ENCODE measurements at places on chromosomes 6 and 20. TPM values are rescaled to one million over a fixed set of nuclear protein-coding genes. Genes with fewer than 3 reads are reported as not detected.

GRCh38 chr6:163254341-163254835 lies 160.1 kb upstream of the QKI start:
- no peak for DNase-seq

- no peak for DNase-seq
These were observed 71.0 kb upstream of the FAM83B start for GRCh38 chr6:54775576-54775975.

DNA sequence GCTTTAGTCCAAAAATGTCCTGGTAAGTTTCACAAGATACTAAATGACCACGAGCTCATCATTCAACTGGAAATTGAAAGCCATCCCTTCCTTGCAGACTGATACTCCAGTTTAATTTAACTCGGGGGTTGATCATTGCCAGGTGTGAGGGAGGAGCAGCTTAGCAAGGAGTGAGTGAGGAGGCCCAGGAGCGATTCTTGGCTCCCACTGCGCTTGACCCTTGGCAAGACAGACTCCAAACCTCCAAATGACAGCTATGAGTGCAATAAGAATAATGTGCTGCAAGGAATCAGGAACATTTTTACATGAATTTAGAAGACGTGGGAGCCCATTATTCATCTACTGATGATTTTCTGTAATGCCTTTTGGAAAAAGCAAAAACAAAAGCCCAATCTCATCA lies 64.9 kb downstream of the LAMA4 start:
- no peak for DNase-seq

DNA sequence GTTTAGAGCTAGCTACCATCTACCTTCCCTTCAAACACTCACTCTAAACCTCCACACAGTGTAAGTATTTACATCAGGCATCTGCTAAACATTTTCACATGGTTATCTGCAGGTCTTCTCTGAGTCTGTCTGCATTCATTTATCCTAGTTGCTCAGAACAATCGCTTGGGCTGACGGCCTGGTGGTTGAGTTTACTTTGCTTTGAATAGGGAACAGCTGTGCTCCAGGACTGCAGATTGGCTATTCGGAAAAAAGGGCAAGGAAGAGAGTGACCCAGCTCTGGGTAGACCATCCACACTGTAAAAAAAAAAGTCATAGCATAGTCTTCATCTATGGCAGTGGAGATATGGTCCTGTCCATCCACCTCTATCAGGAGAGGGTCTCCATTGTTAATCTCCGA lies 115.3 kb upstream of the ESR1 start:
- no peak for DNase-seq

DNA sequence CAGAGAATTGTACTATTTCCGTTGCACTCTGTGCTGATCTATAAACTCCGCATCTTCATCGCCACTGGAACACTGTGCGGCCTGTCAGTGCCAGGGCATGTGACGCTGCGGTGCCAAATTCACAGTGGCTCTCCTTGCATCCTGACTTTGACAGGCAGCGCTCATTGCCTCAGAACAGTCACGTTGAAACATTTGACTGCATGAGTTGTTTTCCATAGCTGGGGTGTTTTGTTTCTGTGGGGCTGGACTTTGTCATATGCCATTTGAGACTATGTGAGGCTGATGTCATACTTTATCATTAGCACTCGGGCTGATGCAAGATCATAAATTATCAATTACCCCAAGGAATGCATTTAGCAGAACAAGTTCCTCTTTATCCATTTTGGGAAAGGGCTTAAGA lies 32.7 kb downstream of the CFAP61 start:
- no peak for DNase-seq

DNA sequence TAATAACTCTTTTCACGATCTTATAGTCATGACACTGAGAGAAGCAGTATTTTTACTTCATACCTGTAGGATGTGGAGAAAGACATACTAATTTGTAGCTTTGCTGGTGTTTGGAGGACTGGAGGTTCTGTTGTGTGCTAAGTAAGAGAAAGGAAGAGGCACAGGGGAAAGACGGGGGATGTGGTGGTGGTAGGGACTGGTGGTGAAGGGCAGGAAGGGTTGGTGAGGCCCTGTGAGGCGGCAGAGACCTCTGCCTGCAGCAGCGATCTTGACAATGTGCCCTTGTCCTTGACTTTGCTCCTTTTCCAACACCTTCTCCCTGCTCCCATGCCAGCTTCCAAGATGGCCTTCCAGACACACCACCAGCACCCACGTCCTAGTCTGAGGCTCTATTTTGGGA lies 32.6 kb upstream of the MPC1 start:
- DNase-seq = no peak

- DNase-seq = no peak
These were observed 132.4 kb upstream of the MAFB start for GRCh38 chr20:40821429-40821828.

DNA sequence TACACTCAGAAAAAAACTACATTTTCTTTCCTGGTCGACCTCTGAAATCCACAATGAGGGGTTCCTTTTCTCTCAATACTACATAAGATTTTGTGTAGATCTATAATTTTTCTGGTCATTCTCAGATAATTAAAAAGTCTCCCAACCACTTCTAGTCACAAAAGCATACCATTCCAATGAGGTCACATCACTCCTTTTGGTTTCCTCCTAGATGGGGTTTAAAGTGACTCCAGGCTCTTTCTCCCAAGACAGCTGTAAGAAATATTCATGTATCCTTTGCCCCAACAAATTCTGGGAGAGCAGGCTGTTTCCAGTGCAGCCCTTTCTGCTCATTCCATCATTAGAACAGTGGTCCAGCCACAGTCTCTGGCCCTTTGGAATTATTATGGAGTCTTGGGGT lies 43.1 kb upstream of the BEND6 start:
- no peak for DNase-seq

DNA sequence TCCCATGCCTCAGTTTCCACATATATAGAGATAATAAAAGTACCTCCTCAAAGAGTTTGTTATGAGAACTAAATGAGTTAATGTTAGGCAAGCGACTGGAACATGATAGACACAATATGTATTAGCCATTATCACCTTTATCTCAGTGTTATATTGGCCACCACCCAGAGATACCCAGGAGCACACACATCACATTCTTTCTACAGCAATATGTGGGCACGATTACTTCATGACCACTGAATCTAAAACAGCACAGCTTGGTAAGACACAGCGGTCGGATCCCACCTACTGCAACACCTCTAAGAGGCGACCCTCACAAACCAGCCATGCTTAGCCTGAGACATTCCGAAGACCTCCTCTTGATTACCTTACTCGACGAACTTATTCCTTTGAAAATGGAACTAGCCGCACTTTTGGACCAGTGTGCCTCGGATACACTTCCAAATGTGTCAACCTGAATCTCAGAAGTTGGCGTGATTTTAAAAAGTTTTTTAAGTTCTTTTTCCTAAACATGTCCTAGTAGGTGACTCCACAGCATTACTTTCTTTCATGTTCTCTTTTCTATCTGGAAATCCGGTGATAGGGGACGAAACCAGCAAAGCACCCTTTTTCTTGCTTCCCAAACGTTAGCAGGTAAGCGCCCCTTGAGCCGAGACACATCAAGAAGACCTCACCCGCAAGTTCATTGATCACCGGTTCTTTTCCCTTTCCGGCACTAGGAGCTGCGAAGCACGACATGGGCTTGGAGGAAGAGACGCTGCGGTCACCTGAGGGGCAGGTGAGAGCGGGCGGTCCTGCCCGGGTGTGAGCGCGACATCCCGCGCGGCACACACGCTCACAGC lies 923 bp downstream of the GMDS start:
- DNase-seq = no peak

- peak; percentile 15 for DNase-seq
These were observed 2.3 kb downstream of the E2F3 start for GRCh38 chr6:20403766-20404640.

The EHMT2 gene
- total RNA-seq = 63.9 TPM

The NHSL1 gene
- total RNA-seq = 15.9 TPM

The MUCL3 gene
- not detected for total RNA-seq

The MCHR2 gene
- not detected for total RNA-seq
